ENCODE measurements at places on chromosomes 6 and 20.

DNA sequence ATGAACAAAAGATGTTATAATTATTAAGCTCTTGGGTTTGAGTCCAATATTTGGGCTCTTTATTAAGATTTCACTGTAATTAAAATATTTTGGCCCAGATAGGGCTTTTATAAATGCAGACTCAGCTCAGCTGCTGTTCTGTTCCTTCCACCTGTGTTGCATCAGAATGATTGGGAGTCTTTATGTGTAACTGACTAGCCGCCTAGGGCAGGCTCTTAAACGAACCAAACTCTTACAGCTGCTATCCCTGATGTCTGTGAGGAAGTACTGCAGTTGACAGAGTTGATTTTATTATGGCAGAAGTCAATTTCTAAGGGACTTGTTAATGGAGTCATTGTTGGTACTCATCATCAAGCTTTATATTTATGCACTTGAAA, 144.7 kb downstream of the MYO6 start:
- DNase-seq, result no peak

DNA sequence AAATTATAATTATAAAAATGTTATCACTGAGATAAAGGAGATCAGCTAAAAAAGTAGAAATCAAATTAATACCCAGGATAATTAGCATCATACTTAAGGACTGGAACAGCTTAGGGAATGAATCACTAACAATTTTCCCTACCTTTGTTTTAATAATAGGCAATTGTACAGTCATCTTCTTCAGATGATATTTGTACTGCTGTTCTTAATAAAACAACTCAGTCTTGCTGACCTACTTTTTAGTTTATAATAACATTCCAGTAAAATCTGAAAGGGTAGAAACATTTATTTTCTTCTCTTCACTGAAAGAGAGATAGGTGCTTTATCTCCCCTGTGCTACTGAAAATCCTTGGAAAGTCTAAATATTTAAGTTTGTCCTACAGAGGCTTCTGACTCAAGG, 271.2 kb upstream of the THEMIS start:
- no peak for DNase-seq

DNA sequence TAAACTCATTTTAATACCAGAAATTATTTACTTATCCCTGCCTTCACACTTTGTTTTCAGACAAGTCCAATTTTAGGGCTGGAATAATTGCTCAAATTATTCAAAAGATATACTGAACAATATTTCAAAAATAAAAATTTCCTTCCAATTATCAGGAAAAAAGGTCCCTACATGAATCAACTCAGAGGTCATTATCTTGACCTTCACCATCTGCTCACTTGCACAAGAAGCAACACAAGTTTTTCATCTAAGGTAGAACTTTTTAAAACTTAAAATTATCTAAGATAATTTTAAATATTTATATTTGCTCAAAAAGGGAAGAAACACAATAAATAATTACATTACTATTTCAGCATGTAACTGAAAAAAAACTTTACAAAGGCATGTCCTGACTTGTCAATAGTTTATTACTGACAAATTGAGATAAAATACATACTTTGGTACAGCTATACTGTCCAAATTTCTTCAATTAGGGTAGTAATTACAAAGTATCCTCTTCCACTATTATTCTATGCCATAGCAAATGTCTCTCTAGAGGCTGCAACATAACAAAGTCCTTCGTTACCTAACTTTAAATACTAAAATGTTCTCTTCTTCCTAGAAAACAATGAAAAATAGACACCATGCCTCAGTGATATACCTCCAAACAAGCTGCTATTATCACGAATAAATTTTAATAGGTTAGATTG, 2.4 kb downstream of the CEP85L start:
- no peak for DNase-seq

DNA sequence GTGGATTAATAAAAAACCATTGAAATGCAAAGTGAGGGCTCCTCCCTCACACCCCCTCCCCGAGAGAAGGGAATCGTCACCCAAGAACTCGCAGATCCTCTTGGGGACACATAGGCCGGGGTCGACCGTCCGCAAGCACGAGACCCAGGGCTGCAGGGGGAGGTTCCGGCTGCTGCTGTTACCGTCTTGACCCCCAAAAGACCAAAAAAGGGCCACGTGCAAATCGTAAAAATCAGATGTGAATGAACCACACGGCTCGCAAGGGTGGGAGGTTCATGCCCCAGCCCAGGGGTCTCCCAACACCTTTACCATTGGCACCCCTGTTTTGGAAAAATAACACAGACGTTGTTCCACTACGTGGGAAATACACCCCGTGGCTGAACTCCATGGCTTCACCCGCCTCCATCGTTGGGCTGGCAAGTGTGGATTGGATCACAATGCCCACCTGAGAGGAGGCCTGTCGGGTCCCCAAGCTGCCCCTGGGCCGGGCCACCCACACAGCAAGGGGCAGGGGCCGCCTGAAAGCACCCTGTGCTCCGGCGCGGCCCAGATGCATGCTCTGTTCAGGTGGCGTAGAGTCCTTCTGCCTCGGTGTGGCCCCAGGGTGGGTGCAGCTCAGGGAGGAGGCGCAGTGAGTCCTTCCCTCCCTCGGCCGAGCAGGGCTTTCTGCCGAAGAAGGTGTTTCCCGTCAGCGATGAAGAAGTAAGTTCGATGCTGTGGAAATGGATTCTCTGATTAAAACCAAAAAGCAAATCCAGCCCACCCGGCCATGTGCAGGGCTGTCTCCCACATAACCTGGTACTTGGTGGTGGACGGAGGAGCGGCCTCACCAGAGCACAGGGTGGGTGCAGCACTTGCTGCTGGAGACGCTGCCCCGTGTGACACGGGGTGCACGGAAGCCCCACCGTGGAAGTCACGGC, 85.0 kb downstream of the YTHDF1 start:
- DNase-seq, result no peak

DNA sequence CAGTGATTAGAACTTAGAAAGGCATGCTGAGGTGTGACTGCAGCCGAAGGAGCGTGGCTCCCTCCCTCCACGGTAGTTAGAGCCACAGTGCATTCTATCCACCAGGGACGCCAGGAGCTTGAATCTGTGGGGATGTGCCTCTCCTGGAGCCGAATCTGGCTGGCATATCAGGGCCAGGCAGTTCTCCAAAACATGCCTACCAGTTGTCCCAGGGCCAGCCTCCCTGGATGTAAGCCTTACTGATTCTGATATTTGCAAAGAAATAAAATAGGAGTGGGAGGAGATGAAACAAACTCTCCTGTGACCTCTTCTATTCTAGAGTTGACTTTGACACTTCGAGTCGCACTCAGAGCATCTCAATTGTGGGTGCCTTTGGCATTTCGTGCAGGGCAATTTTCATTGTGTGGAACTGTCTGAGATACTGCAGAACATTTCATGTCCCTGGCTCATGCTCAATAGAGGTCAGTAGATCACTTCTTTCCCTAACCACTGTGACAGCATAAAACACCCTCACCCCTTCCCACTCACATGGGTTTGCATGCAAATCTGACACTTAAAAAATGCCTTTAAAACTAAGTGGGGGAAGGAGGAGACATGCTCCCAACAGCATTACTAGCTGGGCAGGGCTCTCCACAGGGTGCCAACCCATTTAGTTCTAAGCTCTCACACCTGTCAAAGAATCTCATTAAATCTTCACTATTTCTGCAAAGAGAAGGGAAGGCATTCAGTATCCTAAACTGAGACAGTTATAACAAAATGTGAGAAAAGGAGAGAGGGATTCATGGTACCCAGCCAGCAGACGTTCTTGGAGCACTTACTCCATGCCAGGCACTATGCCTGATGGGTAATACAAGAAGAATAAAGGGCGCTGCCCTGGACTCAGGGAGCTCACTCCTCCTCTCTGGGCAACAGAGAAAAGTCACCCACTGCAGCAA, 378.9 kb downstream of the PREX1 start:
- DNase-seq, result no peak

- no peak for DNase-seq
Measured at GRCh38 chr6:55674672-55675071, 95.7 kb upstream of the HMGCLL1 start.

Data from NCI-H1436 (cell line).